ENCODE measurements at places on chromosomes 4 and X. TPM values are rescaled to one million over a fixed set of nuclear protein-coding genes. Genes with fewer than 3 reads are reported as not detected.

- no peaks in the 10 kb centered on the region for H3K36me3 ChIP-seq
- H3K27ac ChIP-seq = no peak overlapping the region
- peaks cover 5% of the 10 kb centered on the region for H3K4me1 ChIP-seq
- H3K27me3 ChIP-seq = no peaks in the 10 kb centered on the region
Measured at GRCh38 chrX:41596596-41596995, 92.2 kb upstream of the GPR34 start.

GRCh38 chrX:1493877-1494510, 41.3 kb upstream of the ASMTL start:
- no peaks in the 10 kb centered on the region for H3K36me3 ChIP-seq
- H3K4me1 ChIP-seq = peaks cover 9% of the 10 kb centered on the region
- H3K4me3 ChIP-seq = no peak overlapping the region
- no peak for DNase-seq
- no peaks in the 10 kb centered on the region for H3K27me3 ChIP-seq

DNA sequence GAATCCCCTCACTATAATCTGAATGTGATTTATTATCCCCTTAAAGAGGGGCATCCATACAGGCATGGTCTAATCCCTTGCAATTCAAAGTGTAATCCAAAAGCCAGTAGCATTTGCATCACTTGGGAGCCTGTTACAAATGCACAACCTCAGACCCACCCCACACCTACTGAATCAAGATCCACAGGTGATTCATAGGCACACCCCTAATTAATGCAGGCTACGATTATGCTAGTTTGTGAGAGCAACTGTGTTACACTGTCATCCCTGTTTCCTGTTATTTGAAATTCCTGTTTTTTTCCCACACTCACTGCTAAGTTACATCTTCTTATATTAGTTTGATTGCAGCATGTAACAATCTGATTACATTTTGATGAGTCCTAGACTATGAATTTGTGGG, 120.0 kb downstream of the RAB28 start:
- H3K4me3 ChIP-seq = no peak overlapping the region
- no peaks in the 10 kb centered on the region for H3K27me3 ChIP-seq
- H3K36me3 ChIP-seq = no peaks in the 10 kb centered on the region
- no peaks in the 10 kb centered on the region for H3K4me1 ChIP-seq
- no peak overlapping the region for H3K27ac ChIP-seq

Gene SPANXN1
- not detected for polyA plus RNA-seq

GRCh38 chr4:184849185-184849584, 23.4 kb upstream of the ACSL1 start:
- no peaks in the 10 kb centered on the region for H3K4me1 ChIP-seq
- DNase-seq = no peak
- no peaks in the 10 kb centered on the region for H3K27me3 ChIP-seq
- H3K27ac ChIP-seq = no peak overlapping the region
- no peak overlapping the region for H3K4me3 ChIP-seq

DNA sequence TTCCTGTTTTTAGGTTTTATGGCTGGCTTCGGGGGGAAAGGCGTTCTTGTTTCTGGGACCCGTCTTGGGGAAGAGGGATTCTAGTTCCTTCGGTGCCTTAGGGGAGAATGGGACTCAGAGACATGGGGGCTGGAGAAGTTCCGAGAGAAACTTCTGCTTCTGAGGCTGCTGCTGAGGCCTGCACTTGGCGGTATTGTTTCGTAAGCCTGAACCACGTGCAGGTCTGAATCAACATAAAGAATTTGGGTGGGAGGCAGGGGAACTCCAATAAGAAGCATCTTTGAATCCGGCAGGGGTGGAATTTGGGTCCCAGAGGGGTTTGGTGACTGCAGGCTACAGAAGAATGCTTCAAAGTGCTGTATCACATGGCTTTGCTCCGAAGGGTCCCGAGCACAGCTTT, 15.1 kb downstream of the XG start:
- H3K36me3 ChIP-seq = no peaks in the 10 kb centered on the region
- H3K4me1 ChIP-seq = no peaks in the 10 kb centered on the region
- H3K27me3 ChIP-seq = no peaks in the 10 kb centered on the region
- H3K27ac ChIP-seq = no peak overlapping the region

DNA sequence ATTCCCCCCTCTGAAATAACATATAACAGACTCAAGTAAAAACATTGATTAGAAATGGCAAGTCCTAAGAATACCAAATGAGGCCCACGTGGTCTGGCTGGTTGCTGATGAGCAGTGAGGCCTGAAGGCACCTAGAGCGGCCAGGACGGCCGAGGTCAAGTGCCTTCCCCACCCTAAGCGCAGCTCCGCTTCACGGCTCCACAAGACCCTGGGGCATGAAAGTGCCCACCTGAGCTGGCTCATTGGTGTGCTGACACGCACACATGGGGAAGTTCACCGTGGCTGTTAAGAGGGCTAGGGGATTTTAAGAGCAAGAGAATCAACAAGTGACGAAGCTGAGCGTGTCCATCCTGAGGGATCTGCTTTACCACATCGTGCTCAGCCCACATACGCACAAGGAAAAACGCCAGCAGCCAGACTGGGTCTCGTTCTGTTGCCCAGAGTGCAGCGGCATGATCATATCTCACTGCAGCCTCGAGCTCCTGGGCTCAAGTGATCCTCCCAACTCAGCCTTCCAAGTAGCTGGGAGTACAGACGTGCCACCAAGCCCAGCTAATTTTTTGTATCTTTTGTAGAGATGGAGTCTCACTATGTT, 22.4 kb downstream of the DCTD start:
- no peaks in the 10 kb centered on the region for H3K27me3 ChIP-seq
- H3K4me3 ChIP-seq = no peak overlapping the region
- no peak overlapping the region for H3K27ac ChIP-seq
- DNase-seq = no peak

DNA sequence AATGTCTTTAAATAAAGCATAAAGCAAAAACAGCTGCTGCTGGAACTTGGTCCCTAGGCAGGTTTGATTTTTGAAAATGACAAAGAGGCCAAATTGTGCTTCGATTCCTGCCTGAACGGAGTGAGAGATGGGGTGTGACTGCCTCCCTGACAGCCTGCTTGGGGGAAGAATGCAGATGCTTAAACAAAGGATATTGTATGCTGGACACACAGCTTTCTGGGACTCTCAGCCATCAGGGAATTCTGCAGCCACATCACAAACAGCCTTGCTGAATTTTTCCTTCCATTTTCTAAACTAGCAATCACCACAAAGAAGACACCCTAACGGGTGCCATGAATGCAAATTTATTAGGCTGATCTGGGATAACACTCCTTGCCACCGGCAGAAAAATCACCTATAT, 83.9 kb upstream of the CPEB2 start:
- no peak for DNase-seq
- H3K4me3 ChIP-seq = no peak overlapping the region
- no peaks in the 10 kb centered on the region for H3K36me3 ChIP-seq
- no peaks in the 10 kb centered on the region for H3K27me3 ChIP-seq

GRCh38 chrX:16516232-16516876, 133.6 kb upstream of the S100G start:
- no peak for DNase-seq
- no peaks in the 10 kb centered on the region for H3K4me1 ChIP-seq
- no peak overlapping the region for H3K27ac ChIP-seq
- no peaks in the 10 kb centered on the region for H3K27me3 ChIP-seq

DNA sequence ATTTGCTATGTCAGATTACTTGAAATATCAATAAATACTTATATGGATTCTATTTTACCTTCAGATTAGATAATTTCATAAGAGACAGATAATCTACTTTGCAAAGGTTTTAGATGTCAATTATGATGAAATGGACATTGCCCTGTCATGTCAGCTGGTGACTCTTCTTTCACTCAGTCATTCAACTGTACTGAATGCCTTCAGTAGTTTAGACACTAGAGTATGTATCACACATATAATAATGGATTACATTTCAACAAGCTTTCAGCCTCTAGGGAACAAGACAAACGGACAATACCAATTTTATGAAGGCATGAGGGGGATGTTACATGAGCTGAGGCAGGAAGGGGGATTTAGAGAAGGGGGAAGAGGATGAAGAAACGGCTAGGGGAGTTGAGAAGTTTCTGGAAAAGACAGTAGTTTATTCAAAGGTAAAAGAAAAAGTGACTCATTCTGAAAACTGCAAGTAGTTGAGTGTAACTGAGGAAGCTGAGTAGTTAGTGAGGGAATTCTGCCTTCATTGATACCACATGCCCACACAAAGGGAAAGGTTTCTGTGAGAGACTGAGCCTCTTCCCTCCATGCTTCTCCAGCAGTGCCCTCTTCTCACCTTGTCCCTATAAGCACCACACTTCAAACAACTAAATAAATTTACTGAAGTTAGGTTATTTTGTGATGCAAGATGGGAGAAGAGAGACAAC, 25.7 kb downstream of the SLC9B2 start:
- no peak overlapping the region for H3K27ac ChIP-seq
- no peak overlapping the region for H3K4me3 ChIP-seq
- H3K4me1 ChIP-seq = no peaks in the 10 kb centered on the region

Gene CCSER1
- polyA plus RNA-seq = 3.6 TPM

DNA sequence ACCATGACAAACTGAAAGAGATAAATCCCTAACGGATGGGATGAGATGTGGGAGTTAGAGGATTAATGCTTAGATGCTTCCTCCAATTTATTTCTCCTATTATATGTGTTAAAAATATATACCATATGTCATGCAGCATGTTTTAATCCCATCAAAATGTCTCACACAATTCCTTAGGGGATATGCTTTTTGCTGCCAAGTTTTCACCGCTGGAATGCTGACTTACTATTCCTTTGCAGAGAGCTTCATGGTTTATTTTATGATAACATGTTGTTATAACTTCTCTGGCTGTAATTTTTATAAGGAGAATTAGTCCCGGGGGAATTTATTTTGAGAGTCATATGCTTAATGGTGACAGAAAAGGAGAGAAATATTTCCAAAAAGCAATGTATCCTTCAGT, 670.3 kb downstream of the IL1RAPL1 start:
- H3K36me3 ChIP-seq = no peaks in the 10 kb centered on the region
- no peak overlapping the region for H3K4me3 ChIP-seq
- no peak for DNase-seq
- no peak overlapping the region for H3K27ac ChIP-seq
- no peaks in the 10 kb centered on the region for H3K4me1 ChIP-seq

DNA sequence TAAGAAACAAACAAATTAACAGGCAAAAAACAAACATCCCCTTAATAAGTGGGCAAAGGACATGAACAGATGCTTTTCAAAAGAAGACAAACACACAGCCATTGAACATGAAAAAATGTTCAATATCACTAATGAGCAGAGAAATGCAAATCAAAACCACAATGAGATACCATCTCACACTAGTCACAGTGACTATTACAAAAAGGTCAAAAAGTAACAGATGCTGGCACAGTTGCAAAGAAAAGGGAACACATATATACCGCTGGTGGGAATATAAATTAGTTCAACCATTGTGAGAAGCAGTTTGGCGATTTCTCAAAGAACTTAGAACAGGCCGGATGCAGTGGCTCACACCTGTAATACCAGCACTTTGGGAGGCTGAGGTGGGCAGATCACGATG, 146.1 kb upstream of the NEIL3 start:
- H3K36me3 ChIP-seq = no peaks in the 10 kb centered on the region
- H3K27ac ChIP-seq = no peak overlapping the region
- DNase-seq = no peak
- H3K4me1 ChIP-seq = no peaks in the 10 kb centered on the region
- no peaks in the 10 kb centered on the region for H3K27me3 ChIP-seq

DNA sequence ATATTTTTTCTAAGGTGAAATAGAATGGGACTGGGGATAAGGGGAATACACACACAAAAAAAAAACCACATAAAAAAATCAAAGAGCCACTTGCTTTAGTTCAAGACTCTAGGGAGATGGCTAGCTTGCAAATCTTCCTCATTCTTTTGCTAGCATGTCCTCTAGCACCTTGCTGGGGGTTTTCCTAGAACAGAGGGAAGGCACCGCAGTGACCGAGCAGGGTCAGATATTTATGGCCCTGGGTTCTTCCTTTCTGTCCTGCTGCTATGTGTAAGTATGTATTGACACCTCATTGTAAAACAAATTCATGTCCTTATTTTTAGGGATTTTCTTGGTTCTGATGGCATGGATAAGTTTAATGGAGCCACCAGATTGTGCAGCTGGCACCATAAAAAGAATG, 81.2 kb downstream of the SHISA3 start:
- H3K27ac ChIP-seq = no peak overlapping the region
- no peaks in the 10 kb centered on the region for H3K4me1 ChIP-seq
- no peak for DNase-seq
- H3K4me3 ChIP-seq = no peak overlapping the region
- no peaks in the 10 kb centered on the region for H3K27me3 ChIP-seq

Gene SASH3
- 5.9 TPM for polyA plus RNA-seq

DNA sequence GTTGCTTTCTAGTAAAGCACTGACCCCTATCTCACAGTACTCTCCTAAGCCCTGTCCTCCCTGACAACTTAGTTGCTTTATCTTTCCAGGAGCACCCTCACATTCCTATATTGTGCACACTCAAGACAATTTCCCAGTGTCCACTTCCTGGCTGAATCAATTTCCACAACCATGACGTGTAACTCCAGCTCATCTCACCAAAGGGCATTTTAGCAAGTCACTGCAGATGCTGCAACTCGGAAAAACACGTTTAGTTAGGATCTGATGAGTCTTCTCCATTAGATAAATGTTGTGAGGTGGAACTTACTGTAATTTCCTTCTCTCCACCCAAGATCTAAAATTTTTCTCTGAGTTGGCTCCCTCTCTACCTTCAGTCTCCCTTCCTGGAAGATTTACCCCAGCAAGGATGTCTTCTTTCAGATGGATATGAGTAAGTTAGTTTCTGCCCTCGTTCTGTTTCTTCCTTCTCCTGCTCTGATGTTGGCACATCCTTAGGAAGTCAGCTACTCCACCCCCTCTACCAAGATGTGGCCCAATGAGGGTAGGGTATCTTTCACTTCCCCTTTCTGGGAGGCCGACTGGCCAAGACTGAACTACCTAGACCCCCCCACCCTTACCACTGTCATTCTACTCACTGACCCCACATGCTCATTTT, 28.8 kb upstream of the IL13RA1 start:
- no peaks in the 10 kb centered on the region for H3K27me3 ChIP-seq
- H3K4me3 ChIP-seq = no peak overlapping the region
- DNase-seq = peak; percentile 16
- H3K27ac ChIP-seq = no peak overlapping the region
- no peaks in the 10 kb centered on the region for H3K36me3 ChIP-seq

DNA sequence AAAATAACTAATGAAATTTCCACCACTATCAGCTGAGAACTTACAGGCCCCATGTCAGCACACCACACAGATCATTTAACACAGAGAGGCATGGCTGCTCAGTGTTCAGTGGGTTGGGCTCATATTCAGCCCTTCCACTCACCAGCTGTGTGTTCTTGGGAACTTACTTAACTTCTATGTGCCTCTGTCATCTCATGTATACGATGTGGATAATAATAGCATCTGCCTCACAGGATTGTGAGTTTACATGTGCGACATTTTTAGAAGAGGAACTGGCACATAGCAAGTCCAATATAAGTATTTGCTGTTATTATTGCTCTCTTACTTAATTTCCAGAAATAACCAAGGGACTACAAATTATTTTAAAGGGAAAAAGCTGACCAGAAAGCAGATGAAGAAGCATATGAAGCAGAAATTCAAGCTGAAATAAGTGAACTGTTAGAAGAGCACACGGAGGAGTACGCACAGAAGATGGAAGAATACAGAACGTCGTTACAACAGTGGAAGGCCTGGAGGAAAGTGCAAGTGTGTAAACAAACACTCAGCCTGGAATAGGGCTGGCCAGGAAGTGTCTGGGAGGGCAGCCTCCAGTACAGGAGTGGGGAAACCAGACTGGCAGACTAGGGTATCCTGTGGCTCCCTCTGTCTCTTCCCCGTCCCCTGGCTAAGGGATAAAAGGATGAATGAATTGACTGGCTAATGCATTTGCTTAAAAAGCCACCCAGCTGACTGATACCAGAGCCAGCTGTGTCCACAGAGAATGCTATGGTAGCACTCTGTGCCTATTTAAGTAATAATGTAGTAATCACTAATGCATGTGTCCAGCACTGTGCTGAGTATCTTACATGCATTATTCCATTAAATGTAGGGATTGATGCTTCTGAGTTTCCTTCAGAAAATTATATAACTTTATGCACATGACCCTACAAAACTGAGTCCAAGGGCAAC, 67.1 kb downstream of the CC2D2A start:
- H3K4me1 ChIP-seq = no peaks in the 10 kb centered on the region
- H3K36me3 ChIP-seq = no peaks in the 10 kb centered on the region
- no peak overlapping the region for H3K4me3 ChIP-seq
